Stimulated activated CD8-positive, alpha-beta memory T cell treated with anti-CD3 and anti-CD28 coated beads, Interleukin-4, amount 100 ng/mL, for 1 hour (primary cell): ENCODE measurements at places on chromosomes 1 and 21.

DNA sequence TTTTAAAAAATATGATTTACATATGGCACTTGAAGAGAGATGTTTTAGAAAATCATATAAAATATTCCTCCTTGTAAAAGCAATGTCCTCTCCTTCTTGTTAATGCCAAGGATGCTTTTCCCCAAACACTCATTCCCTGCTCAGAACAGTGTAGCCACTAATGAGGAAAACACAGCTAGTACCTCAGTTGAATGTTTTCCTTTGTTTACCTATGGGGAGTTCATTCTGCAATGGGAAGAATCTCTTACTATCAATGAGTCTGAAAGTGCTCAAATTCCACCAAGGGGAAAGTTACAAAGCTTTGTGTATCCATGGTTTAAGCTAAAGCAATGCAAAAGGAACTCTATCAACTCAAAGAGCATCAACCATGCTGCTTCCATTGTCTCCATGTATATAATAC is 221.9 kb upstream of the ADGRL2 start:
- DNase-seq = no peak

GRCh38 chr1:45395051-45395450 is 54.8 kb upstream of the MUTYH start:
- no peak for DNase-seq

DNA sequence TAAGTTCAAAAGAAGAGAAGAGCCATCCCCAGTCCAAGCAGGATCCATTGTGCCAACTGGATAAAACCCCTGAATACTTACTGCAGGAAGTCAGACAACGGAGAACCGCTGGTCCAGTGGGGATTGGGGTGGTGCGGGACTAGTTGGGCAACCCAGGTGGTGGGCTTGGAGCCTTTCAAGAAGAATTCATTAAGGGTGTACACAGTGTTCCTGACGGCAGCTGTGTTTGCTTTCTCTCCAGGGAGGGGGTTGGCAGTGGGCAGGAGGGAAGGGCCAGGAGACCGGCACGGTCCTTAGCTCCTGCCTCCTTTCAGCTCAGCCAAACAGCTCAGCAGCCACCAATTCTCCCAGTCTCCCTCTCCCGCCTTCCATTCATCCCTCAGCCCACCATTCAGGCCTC is 7.1 kb upstream of the CDK18 start:
- DNase-seq = no peak

GRCh38 chr1:27577504-27578188 is 26.3 kb downstream of the AHDC1 start:
- DNase-seq = no peak

GRCh38 chr1:234746798-234747196 is 136.8 kb upstream of the IRF2BP2 start:
- no peak for DNase-seq

DNA sequence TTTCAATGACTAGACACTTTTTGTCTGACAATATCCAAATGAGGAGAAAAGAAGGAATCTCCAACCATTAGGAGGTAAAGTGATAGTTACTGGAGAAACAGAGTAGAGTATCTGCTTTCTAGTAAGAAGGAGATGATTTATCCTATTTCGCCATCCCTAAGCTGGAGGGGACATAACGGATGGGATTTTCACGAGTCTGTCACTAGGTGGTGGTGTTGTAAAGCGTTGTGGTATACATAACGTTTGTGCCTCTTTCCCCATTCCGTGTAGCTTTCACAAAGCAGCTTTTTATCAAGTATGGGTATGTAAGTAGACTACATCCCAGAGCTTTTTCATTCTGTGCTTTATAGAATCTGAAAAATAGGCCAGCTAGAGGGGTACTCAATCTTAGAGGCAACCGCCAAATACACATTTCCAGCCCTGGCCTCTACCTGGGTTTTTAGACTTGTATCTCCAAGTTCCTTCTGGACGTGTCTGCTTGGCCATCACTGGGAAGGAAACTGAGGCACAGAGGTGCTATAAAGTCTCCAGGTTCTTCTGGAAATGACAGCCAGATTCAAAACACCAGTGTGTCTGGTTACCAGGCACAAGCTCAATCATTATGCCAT is 33.3 kb upstream of the FAM3B start:
- DNase-seq = peak; percentile 11

DNA sequence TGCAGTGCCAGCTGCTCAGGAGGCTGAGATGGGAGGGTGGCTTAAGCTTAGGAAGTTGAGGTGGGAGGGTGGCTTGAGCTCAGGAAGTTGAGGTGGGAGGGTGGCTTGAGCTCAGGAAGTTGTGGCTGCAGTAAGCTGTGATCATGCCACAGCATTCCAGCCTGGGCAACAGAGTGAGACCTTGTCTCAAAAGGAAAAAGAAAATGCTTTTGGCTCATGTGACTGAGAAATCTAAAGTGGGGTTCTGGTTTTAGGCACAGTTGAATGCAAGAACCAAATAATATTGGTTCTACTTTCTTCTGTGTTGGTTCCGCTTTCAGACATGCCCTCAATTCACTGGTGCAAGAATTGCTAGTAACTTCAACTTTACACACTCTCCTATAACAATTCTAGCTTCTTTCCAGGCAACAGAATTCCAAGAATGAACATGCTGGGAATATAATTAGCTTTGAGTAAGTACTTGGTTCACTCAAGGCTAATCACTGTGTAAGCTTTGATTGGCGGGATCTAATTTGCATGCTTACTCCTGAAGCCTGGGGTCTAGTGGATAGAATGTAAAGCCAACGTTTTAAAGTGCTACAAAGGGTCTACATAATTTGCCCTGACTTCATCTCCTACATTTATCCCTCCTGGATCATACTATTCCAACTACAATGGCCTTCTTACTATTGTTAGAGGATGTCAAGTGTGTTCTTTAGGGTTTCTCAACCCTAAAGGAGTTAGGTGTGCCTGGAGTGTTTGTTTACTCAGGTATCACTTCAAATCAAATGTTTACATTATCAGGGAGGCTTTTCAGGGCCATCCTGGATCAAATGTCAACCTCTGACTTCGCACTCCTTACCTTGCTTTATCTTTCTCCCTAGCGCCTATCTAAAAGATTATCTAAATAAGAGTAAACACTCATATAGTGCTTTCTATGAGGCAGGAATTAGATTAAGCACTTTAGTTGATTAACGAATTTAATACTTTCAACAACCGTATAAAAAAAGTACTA is 115.1 kb downstream of the SLC16A1 start:
- no peak for DNase-seq

DNA sequence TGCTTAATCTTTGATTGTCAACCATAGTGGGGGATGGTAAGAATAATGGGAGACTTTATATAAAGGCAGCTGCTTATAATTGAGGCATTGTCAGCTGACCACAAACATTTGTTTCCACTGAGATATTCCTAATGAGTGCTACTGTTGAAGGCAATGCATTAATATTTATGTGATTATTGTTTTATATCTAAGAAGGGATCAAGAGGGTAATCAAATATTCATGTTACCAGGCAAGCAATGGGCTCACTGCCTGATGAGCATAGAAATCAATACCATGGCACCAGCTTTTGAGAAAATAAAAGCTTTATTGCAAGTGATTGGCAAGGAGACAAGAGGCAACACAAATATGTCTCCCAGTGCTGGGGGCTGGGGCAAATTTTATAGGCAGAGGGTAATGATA is 706.7 kb upstream of the ADAMTS5 start:
- DNase-seq = no peak

- no peak for DNase-seq
Measured at GRCh38 chr1:96049759-96050409, 671.7 kb upstream of the PTBP2 start.

GRCh38 chr1:209556162-209556690 is 27.3 kb upstream of the CAMK1G start:
- DNase-seq = no peak

DNA sequence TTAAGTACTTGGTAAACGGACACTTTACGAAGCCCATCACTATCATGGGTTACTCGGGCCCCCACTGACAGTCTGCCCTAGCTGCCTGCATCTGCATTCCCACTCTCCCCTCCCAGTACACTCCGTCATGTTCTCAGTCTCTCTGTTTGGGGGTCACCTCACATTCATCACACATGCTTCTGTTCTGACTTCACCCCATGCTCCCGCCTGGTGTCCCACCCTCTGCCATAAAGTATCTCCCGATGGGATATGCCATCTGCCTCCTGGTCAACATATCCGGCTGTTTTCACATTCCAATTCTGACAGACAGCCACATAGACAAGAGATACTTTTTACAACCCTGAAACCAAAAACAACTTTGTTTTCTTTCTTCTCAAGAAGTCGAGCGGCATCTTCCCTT is 1.0 kb downstream of the OLFML2B start:
- DNase-seq = no peak

- DNase-seq = no peak
Measured at GRCh38 chr1:233981042-233981675, 76.7 kb downstream of the SLC35F3 start.

DNA sequence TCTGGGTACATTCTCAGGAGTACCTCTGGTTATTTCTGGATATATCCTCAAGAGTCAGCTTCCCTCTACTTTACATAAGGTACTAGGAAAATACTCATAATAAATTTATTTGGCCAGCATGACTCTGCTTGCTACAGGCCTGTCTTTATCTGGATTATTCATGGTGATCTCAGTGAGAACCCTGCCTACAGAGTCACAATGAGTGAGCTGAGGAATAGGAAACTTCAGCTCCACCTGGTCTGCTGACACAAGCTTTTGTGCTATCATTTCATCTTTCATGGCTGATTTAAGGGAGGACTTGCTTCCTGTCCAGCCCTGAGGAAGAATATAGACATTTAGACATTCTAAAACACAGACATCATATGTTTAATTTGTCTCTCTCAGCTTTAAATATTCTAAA is 19.5 kb upstream of the SUCO start:
- DNase-seq = no peak

GRCh38 chr1:23371987-23372880 is 2.6 kb upstream of the ZNF436 start:
- no peak for DNase-seq

DNA sequence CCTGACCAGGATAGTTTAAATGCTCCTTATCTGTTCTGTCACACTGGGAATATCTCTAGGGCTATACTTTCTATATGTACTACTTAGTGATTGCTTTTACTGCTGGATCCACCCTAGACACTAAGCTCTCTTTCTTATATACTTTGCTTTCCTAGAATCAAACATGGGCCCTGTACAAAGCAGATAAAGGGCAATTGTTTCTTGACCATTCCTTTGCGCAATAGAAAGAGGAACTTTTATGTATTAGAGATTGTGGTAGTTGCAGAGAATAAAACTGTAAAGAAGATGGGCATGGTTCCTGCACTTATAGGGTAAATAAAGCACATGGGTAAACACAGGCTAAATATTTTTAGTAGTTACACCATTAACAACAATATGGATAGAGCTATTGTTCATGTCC is 58.8 kb downstream of the ATP6V1G3 start:
- DNase-seq = no peak

- no peak for DNase-seq
Measured at GRCh38 chr1:188363943-188364342, 1535.2 kb downstream of the PLA2G4A start.

DNA sequence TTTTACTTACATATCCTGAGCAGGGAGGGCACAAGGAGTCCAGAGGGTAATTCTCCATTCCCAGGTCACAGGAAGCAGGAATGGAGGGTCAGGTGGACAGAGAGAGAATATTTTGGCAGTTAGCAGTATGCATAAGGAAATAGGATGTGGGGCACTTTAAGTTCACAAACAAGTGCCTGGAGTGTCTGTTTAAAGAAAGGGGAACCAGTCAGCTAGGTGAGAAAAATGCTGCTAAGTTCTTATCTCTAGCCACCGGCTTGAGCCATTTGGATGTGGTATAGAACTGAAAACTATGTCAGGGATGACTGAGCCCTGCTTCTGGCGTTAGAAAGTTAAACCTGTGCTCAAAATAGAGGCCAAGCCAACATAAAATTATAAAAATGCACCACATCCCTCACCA is 739.7 kb upstream of the NCAM2 start:
- DNase-seq = no peak

DNA sequence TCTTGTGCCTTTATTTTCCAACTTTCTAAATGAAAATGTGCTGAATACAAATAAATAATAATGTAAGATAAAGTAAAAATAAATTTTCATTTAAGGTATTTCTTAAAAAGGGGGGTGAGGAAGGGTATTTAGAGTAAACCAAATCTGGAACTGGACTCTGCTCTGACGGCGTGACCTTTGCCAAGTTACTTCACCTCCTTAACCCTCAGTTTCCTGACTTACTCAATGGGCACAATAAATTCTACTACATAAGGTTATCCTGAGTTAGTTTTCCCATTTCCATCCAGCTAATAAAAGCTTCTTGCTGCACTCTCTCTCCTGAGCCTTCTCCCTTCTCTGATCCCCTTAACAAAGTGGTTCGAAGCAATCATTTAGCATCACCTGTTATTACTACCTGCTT is 93.9 kb downstream of the NID1 start:
- no peak for DNase-seq

- DNase-seq = no peak
Measured at GRCh38 chr1:157360023-157360390, 192.3 kb downstream of the FCRL5 start.

DNA sequence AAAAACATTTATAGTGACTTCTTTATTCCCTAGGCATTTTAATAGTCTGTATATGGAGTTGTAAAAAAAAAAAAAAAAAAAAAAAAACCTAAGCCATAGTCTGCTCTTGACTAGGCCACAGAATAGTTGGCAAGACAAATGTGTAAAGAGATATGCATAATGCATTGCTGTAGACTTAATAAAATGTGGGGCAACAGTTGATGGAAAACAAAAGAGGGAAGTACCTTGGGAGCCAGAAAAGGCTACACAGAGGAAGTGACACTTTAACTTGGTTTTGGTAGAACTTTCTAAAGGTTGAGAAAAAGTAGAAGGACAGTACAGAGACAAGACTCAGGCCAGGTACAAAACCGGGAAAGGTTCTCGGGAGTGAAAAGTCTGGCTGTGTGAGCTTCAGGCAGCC is 802.9 kb upstream of the ADAMTS5 start:
- DNase-seq = no peak

GRCh38 chr1:34721646-34722355 is 33.0 kb upstream of the GJB5 start:
- DNase-seq = no peak

- DNase-seq = peak; percentile 45
Measured at GRCh38 chr1:30749691-30750583, 7.6 kb downstream of the LAPTM5 start.

DNA sequence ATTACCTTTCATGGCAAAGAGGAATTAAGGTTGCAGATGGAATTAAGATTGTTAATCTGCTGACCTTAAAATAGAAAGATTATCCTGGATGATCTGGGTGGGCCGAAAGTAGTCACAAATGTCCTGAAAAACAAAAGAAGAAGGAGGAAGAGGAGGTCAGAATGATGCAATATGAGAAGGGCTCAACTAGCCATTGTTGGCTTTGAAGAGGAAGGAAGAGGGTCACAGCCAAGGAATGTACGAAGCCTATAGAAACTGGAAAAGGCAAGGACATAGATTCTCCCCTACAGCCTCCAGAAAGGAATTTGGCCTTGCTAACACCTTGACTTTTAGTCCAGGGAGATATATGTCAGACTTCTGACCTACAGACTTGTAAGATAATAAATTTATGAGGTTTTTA is 39.4 kb upstream of the FMOD start:
- no peak for DNase-seq

- no peak for DNase-seq
Measured at GRCh38 chr1:118488787-118489186, 303.8 kb upstream of the SPAG17 start.

- no peak for DNase-seq
Measured at GRCh38 chr1:208541225-208541855, 297.2 kb upstream of the PLXNA2 start.
